ENCODE measurements at places on chromosomes 7 and 10.

DNA sequence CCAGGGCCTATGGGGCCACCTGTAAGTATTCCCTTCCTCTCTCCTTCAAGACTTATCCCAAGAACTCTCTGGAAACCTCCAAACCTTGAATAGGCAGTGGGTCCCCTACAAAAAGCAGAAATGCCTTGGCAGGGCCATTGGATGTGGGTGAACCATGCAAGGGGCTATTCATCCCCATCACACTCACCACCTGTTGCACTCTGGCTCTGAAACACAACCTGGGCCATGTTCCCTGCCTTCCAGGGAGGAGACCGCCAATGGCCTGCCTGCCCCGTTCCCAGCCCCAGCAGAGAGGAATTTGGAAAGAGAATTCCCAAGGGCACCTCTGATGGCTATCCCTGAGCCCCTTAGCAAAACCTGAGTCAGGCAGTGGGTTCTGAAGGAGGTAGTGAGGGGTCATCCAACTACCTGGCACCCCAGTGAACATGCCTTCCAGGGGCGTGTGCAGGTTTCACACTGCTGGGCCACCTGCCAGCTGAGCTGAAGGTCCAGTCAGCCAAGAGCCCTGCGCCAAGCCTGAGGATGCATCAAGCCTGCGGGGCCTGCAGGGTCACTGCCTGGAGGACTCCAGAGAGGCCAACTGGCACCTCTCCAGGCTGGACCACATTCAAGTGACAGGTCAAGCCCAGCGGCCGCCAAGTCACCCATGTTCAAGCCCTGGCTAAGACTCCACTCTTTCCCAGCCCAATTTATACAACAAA lies 101.3 kb downstream of the COL13A1 start:
- DNase-seq, result no peak

GRCh38 chr10:132156382-132156781 lies 30.4 kb upstream of the DPYSL4 start:
- no peak for DNase-seq

- DNase-seq, result no peak
Observed at GRCh38 chr7:500521-501420, 18.9 kb downstream of the PDGFA start.

GRCh38 chr7:1922071-1922869 lies 252.2 kb downstream of the ELFN1 start:
- no peak for DNase-seq

DNA sequence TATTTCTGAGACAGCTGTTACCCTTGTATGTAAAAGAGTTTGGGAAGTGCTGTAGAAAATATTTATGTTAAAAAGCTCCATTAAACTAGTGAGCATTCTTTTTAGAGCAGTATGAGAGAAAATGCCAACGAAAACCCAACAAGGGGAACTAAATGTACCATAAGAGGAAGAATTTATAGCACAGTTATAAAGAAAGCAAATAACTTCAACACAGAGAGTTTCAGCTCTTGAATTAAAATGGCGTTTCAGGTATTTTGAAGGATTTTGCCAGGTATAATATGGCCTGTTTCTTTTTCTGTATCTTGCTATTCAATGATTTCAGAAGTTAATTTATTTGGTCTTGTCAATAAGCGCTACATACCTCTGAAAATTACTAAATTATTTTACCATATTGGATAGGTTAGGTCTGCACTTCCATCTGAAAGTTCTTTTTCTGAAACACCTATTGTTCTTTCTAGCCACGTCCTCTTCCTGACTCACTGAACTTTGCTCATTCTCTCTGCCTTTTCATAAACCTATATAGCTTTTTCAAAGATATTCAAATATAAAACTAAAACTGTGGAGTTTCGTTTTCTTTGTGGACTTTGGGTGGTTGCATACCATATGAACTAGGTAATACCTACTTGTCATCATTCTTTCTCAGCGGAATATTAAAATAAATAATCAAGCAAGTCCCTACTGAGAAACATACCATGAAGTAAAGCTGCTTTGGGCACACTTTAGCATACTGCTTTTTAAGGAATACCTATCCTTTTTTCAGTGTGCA lies 136.1 kb downstream of the SEMA3A start:
- no peak for DNase-seq

- no peak for DNase-seq
Observed at GRCh38 chr10:110773693-110774068, 98.0 kb upstream of the PDCD4 start.

DNA sequence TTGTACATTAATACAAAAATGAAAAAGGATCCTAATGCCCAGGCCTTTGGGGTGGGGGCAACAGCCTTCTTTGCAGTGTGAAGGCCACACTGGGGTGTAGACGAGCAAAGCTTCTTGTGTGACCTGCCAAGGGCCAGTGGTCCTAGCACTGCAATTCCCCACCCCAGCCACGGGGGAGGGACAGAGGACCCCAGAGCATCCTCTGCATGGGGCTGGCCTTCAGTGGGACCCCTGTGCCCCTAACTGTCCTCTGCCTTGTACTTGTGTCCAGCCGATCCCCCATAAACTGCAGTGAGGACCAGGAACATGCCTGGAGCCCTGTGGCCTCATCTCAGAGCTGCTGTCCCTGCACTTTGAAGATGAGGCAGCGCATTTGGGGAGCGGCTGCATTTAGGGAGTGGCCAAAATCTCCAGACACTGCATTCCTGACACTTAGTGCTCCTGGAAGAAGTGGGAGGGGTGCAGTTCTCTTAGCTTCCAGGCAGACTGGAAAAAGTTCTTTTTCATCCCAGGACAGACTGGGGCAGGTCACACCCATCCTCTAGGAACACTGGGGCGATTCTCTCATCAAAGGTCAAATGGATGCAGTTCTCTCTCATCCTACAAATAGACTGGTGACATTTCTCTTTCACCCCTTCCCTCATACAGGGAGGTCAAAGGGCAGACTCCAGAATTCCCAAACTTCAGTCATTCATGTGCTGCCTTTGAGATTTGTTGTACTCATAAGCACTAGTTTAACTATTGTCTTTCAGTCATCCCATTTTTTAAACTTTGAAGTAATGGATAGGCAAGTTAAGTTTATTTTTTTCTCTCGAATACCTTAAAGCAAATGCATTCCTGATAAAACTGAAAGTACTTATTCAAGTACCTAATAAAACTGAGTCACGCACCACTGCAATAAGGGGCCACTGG lies 922 bp upstream of the MYO1G start:
- no peak for DNase-seq

DNA sequence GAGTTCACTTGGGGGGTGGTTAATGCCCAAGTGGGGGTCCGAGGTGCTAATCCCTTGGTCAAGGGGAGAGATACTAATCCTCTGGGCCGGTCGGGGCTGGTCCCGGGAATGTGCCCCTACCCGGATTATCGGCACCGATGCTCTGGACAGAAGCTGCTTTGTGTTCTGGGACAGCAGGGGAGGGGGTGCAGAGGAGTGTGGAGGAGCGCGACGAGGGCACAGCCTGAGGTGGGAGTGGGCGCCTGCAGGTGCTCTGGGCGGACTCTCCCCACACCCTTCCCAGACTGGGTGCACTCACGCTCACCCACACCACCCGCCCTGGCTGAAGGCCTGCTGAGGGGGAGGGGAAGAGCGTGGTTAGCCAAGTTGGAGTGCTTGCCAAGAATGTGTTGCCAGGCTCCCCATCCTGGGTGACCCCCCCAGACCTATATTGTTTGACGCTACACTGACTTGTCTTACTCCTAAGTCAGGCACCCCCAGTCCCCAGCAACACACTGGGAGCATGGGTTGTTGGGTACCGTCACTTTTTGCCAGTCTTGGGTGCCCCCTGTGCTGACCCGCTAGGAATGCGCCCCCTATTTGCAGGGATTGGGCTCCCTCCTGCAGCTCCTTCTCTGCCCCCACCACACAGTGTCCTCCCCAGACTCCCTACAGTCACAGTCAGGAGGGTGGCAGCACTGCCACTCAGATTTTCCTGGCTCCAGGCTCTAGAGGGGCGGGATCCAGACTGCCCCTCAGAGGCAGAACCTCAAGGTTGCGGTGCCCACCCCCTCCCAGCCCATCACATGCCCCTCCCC lies 1.2 kb downstream of the SLC4A2 start:
- no peak for DNase-seq

DNA sequence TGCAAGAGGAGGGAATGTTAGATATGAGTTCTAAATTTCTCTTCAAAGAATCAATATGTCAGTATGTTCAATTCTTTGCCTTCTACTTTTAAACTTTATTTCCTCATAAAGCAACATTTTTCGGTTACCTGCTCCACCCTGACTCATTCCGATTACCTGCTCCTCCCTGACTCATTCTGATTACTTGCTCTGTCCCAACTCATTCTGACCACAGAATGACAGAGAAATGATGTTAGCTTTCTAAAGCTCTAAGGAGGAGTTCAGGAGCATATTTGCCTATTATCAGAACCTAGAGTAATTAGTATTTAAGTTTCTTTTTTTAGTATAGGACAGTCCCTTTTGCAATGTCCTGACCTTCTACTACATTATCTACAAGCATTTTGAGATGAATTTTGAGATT lies 24.5 kb upstream of the PPP1R9A start:
- DNase-seq, result no peak

DNA sequence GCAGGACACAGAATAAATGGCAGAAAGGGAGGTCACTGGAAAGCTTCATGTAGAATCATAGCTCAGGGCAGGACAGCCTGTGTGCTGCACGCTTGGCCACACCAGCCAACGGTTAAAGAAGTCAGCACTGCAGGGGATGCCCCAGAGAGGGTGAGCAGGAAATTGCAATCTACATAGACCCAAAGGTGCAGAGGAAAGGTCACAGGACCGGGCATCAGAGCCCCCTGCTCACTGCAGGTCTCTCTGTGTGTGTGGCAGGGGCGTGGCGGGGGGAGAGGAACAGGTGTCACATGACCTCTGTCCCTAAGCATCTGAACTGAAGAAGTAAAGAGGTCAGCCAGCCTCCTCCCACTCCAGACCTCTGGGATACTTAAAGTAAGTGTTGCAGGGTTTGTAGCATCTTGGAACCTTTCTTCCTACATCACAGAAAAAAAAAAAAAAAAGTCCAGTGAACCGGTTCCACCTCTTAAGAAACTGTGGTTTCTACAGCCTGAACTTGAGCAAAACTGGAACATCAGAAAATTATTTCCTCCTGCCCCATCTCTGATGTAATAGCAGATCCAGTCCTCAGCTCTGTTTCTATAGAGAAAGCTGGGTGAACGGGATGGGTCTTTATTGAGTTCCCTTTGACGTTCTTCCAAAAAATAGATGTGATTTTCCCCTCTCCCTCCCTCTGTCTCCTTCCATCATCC lies 64.3 kb downstream of the RGS10 start:
- no peak for DNase-seq

Data from NCI-H1436 treated with DMSO at 0.1 percent for 48 hours (cell line).